ENCODE measurements at places on chromosomes 2 and 18.

DNA sequence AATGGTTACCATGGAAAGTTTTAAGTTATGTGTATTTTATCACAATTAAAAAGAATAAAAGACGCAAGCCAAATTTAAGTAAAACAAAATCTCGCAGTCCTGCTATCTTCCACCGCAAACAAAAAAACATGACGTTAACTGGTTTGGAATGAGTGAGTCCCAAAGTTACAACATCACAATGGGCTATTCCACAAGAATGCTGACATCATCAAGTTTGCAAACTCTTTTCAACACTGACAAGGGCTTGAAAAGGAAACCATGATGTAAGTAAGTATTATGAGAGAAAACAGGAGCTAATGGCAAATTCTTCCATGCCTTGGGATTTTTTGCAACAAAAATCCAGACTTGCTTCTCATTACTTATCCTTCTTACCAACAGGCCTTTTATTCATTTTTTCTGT, 31.1 kb downstream of the SIGLEC15 start:
- no peak for DNase-seq

DNA sequence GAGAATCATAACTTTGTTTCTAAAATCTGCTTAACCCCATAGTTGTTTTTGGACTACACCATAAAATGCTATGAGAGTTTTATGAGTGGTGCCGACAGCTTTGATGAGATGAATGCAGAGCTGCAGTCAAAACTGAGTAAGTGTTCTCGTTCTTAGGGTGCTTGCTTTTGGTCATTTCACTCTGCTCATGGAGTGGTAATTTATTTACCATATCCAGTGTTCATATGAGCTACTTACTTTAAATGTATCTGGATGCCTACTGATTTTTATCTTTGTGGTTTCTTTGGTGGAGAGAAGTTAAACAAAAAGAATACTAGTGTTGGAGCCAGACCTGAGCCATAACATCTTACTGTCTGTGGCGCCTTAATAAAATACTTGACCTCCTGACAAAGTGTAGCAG, 16.4 kb downstream of the NDC80 start:
- DNase-seq = no peak

- DNase-seq = no peak
These were observed 253.7 kb upstream of the LINC00305 start for GRCh38 chr18:64402636-64403035.

- DNase-seq = no peak
These were observed 12.4 kb downstream of the SUPT7L start for GRCh38 chr2:27651056-27651455.

DNA sequence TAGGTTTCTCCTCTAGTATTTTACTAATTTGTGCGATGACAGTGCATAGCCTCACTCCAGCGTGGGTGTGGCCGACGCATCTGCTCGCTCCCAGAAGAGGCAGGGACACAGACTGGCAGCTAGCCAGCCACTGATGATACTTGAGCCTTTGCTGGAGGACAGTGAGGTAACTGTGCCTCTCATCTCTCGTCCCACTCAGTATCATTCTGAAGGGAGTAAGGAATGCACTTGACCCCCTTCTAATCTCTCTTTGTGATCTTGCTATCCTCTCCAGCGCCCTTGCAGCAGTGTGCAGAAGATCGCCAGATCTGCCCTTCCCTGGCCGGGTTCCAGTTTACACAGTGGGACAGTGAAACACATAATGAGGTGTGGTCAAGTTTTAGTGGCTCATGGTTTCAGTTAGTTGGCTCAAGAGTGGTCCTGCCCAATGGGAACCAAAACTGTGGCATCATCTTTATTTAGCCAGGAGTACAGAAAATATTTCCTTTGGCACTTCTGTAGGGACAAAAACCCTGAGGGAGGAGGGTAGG, 17.5 kb downstream of the NCAPH start:
- DNase-seq = no peak

All from stimulated activated CD8-positive, alpha-beta memory T cell treated with anti-CD3 and anti-CD28 coated beads, Interleukin-4, amount 100 ng/mL, for 1 hour (primary cell).